ENCODE measurements at places on chromosomes 4 and X.

GRCh38 chr4:6142935-6143602 lies 57.3 kb downstream of the JAKMIP1 start:
- DNase-seq: no peak

GRCh38 chr4:172480471-172480870 lies 667.3 kb downstream of the GALNTL6 start:
- no peak for DNase-seq

DNA sequence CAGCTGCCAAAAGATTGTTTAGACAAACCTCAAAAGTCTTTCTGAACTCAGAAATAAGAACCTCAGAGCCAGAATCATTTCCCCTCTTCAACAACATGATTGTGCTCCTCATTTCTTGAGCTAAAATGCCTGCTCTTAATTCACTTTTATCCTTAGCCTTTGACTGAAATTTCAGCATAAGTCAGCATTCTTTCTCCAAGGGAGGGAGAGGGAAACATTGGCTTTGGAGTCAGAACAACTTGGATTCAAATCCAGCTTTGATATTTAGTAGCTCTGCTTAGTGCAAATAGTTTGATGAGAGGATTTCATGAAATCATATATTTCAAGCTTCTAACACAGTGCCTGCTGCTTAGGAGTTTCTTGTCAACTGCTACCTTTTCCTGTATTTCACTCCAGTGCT lies 484.6 kb upstream of the INTU start:
- no peak for DNase-seq

DNA sequence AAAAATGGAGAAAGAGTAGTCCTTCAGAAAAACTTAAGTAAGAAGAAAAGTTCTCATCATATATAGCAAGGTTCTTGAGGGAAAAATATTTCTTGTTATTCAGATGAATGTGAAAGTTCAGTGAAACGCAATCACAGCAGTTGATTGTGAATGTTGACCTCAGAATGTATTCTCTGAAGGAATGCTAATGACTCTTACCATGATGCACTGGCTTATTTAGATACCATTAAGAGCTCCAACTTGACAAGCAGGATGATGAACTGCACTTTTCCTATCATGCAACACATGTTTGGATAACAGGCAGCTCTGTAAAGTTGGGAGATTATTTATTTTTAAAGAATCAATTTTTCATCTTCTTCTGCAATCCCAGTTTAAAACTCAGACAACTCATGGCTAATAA lies 115.5 kb upstream of the MYOZ2 start:
- no peak for DNase-seq

DNA sequence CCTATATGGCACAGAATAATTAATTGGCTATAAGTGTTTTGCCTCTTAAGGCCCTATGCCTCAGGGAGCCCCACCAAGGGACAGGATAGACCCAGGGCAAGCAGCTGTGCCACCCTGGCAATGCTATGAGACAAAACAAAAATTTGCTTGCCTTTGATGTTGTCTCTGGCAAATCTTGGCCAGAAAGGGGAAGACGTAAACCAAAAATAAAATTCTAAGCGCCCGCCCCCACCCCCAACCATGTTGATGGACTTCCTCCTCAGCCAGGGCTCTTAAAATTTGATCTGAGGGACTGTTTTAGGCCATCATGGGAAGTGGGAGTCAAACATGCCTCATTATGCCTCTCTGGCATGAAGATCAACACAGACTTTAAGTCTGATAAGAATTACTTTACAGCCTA lies 130.5 kb upstream of the APOOL start:
- no peak for DNase-seq
